ENCODE measurements at places on chromosomes 6 and 20.

- DNase-seq = no peak
These were observed 14.4 kb downstream of the CYB5R4 start for GRCh38 chr6:83873869-83874268.

DNA sequence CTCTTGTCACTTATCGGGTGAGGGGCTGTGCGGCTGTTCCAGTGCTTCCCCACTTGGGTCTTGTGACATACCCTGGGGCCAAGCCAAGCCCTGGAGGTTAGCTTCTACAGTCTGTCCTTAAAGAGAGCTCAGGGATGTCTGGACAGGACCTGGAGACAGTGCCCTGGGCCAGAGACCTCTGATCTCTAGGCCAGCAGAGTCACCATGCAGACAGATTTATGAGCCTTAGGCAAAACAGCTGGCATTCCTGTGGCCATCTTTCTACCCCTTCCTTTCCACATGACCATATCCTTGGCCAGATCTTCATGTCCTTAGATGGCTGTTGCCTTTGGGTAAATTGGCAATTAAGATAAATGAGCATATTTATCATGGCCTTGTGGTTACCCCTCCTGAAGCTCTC lies 678.6 kb downstream of the MAFB start:
- no peak for DNase-seq

DNA sequence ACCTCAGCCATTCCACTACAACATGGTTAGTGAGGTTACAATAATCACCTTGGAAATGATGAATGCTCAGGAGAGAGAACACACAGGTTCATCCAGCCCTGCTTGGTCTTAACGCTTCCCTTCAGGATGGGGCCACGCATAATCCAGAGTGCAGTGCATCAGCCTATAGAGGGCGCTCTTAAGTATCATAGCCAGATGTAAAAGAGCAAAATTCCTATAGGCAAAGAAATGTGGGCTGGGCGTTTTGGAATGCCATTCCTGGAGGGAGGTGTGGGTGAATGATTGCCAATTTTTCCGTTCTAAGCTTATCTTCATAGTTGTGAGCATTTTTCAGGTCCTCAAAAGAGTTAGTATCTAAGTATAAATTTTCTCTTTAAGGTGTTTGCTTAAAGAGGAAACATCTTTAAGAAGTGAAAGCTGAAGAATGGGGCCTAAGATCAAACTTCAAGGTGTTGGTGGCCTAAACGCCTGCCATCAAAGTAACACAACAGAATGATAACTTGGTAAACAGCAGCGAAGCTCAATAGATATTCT lies 1.8 kb downstream of the RIPOR2 start:
- no peak for DNase-seq

DNA sequence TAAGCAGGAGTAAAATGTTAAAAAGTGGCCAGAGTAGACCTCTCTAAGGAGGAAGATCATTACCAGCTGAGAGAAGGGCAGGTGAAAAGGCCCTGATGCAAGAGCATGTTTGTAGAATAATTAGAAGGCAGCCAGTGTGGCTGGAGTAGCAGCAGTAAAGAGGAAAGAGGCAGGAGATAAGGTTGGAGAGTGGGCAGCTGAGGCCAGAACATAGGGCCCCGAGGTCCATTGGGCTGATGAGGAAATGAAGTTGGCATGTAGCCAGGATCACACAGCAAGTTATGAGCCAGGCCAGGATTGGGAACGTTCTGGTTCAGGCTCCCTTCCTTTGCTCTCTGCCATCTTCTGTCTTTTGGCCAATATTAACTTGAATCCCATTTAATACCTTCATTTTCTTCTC lies 51.6 kb downstream of the RALY start:
- no peak for DNase-seq

DNA sequence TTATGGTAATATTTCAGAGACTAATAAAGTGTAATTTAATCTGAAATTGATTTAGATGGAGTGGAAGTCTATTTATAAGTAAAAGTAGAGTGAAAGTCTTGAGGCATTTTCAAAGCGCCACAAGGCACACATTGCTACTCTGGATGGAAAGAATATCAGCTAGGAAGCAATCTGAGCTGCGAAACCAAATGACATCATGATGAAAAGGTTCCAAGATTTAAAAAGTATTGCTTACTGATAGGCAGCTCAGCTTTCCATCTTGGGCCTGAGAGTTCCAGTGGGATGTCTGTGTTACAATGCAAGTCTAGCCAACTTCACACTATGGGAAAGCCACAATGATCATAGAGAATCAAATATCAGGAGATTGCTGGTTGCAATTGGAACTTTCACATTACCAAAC lies 126.9 kb upstream of the VGLL2 start:
- no peak for DNase-seq

Measured in LNCaP clone FGC (cell line).